ENCODE measurements at places on chromosomes 1 and 21. TPM values are rescaled to one million over a fixed set of nuclear protein-coding genes. Genes with fewer than 3 reads are reported as not detected.

DNA sequence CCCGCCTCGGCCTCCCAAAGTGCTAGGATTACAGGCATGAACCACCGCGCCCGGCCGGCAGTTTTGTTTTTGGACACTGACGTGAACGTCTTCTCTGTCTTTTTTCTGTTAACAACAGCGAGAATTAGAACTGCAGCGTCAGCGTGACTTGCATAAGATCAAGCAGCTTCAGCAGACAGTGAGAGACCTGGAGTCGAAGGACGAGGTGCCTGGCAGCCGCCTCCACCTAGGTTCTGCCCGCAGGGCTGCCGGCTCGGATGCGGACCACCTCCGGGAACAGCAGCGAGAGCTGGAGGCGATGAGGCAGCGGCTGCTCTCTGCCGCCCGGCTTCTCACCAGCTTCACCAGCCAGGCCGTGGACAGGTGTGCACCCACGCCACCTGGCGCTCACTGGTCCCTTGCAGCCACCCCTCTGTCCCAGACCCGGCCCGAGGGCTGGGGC, 22.9 kb upstream of the DIP2A start:
- DNase-seq = no peak

GRCh38 chr1:28516518-28516956, 10.7 kb downstream of the RCC1 start:
- no peak for DNase-seq

DNA sequence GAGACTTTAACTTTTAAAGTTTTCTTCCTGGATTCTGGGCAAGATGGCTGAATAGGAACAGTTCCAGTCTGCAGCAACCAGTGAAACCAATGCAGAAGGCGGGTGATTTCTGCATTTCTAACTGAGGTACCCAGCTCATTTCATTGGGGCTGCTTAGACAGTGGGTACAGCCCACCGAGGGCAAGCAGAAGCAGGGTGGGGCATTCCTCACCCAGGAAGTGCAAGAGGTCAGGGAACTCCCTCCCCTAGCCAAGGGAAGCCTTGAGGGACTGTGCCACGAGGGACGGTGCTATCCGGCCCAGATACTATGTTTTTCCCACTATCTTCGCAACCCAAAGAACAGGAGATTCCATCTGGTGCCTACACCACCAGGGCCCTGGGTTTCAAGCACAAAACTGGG, 121.0 kb downstream of the VAV3 start:
- no peak for DNase-seq

DNA sequence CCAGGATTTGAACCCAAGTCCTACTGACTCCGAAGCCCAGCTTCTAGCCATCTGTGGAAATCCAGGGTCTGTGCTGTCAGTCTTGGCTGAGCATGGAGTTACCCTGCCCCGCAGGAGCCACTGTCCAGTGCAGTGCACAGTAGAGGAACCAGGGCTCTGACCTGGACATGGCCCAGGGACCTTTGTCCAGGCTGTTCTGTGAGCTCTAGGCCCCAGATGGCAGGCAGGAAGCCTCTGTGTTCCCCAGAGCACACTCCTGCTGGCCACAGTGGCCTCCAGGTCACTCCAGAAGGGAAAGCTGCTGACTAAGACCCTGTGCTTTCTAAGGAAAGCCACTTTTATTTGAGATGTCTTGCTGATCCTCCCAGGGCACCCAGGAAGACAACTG, 13.8 kb downstream of the S100A7A start:
- no peak for DNase-seq

DNA sequence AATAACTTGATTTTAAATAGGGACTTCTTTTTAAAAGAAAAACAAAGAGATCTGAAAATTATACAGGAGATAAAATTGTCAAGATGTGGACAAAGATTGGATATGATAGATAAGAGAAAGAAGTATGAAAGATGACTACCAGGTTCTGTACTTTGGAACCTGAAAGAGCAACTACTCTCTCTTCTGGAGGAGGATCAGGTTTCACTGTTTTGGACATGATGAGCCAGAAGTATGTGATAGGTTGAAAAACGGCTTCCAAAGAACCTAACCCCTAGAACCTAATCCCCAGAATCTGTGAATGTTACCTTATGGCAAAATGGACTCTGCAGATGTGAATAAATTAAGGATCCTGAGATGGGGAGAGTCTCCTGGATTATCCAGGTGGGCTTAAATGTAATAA, 26.2 kb downstream of the RSBN1 start:
- no peak for DNase-seq

- DNase-seq = no peak
Observed at GRCh38 chr1:228359613-228360532, 46.8 kb downstream of the TRIM11 start.

GRCh38 chr1:53393325-53393792, 65.5 kb upstream of the LRP8 start:
- peak; percentile 58 for DNase-seq

DNA sequence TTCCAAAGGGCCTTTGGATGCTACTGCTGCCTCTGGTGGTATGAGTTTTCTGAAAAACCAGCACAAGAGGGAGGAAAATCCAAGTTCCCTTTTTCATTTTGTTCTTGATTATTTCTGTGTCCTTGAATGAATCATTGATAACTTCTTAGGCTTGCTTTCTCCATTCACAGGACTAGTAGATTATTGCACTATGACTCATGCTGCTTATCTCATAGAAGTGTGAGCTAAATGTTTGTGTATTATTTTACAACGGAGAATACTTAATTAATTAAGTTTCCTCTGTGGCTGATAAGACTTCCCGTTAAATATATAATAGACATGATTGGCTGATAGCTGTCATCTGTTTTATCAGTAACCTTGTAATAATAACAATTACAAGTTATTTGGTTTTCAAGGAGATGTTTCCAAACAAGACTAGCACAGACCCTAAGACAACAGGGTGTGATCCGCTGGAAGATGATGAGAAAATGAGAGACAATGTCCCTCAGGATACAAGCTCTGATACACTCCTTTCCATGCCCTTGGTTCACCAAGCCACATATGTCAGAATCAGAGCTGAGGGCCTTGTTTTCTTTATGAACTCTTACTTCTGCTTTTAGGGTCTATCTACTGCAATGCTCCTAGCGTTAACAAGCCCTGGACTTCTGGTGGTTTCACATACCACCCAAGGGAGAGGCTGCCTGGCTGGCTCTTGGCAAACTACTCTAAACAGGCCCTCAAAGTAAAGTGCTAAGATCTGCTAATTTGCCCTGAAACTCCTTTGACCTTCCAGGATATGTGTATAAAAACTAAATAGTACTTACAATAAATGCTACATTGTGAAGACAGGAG, 1078.3 kb downstream of the TTLL7 start:
- DNase-seq = no peak

DNA sequence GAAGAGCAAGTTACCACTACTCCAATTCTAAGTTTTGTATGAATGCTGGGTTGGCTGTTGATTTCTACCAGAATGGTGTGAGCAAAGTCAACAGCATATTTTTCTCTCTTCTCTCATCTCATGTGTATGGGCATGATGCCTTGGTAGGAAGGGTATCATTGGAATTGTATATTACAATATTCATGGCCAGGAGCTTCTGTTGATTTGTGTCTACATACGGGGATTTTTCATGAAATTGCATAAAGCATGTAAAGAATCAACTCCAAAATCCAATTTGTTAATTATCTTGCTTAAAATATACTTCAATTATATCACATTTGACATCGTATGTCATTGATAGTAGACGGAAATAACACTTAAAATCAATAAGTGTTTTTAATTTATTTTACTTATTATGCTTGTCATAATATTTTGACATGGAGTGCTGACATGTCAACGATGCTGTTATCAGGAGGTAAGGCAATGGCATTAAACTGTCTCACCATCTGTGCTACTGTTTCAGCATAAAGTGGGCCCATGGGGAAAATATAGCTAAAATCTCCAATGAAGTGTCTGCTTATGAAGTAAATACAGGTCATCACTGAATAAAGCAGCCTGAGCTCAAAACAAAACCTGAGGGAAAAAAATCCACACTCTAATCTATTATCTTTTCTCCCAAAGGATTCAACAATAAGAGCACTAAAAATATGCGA, 142.2 kb upstream of the NBPF11 start:
- no peak for DNase-seq

DNA sequence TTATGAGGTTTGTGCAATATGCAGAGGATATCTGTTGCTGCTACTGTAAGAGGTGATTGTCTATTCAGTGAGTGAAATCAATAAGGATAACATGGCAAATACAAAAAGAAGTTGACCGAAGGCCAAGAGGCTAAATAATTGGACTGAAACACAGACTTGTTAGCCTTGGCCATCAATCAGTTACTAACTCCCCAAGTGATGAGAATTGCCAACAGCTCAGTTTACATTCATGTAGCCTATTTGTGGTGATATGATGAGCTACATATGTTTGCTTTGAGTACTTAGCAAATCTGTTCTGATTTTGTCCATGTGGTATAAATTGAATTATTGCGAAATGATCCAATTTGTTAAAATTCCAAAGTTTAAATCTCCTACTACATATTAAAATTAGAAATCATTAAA, 68.6 kb upstream of the VAV3 start:
- DNase-seq = no peak

DNA sequence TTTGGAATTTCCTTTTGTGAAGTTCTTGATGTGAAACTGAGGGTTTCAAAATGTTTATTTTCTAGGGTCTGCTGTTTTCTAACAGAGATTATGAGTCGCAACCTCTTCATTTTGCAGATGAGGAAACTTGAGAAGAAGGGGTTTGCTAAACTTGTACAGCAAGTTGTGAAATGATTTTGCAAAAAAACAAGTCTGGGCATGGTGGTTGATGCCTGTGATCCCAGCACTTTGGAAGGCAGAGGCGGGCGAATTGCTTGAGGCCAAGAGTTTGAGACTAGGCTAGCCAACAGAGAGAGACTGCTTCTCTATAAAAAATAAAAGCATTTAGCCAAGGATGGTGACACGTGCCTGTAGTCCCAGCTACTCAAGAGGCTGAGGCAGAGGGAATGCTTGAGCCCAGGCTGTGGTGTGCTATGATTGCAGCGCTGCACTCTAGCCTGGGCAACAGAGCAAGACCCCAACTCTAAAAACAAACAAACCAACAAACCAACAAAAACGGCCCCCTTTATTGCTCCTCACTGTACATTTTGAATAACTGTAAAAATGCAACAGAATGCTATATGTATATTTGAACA, 9.9 kb downstream of the TRIM67 start:
- DNase-seq = no peak

DNA sequence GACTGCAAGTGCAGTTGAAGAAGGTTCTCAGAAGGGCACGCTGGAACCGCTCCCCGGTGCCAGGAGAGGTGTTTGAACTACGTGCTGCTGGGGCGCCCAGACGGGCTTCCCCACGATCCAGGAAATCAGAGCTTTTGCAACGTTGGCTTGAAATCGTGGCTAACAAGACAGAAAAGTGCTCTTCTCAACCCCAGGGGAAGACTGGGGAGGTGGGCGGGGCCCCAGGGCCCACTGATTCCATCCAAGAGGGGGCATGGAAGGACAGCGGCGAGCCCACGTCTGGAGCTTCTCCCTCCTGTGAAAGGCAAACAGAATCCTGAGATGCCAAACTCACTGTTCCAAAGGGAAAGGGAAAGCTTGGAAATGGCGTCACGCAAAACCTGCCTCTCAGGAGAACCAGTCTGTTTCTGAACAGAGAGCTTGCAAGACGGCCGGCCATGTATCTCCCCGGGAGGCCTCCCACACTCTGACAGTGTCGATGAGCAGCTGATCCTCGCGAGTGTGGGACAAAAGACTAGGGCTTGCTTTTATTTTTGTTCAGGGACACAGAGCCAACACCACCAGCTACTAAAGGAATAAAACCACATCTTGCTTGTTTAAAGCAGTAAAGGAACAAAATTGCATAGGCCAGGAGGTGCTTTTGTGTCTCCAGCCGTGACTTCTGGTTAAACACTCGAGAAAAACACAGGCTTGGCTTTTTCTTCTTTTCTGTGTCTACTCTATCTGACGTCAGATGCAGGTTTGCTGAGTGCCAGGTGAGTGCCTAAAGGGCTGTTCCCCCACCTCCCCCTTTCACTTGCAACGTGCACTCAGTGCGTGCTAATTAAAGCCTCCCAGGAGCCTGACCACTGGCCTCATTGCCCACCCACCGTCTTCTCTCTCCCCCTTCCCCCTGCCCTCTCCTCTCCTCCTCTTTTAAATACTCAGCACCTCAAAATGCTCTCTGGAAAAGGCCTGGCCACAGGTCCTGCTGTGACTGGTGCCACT, 41.5 kb downstream of the LRRC3 start:
- DNase-seq = no peak

GRCh38 chr1:232452117-232452516, 177.8 kb downstream of the SIPA1L2 start:
- no peak for DNase-seq

DNA sequence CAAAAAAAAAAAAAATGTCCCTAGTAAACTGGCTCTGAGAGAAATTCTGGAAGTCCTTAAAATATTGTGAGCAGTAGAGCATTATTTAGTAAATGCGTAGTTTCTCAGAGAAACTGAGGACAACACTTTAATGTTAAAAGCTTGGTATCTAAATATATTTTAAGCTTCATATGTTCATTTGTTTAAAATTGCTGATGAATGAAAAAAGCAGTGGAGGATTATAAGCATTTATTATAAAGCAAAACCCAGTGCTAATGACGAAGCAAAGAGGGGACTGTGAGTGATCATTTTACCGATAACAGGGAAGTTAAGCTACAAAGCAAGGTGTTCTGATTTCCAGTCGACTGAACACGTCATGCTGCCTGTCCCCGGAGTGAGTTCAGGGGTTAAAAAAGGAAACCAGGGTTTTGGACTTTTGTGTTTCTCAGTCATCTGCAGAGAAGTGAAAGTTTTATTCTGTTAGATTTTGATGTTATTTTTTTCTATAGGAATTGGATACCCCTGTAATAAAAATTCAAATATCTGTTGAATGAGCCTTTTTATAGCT, 64.5 kb upstream of the SCCPDH start:
- no peak for DNase-seq

The USP48 gene
- total RNA-seq = 12.5 TPM

The NHLH2 gene
- total RNA-seq = not detected

The CD34 gene
- not detected for total RNA-seq

The ZNHIT6 gene
- total RNA-seq = 10.3 TPM

The GOLT1A gene
- 8.5 TPM for total RNA-seq

The S100A14 gene
- total RNA-seq = not detected
